Posterior cingulate gyrus (tissue), 11 donors: ENCODE measurements at places on chromosomes 5 and 9.

DNA sequence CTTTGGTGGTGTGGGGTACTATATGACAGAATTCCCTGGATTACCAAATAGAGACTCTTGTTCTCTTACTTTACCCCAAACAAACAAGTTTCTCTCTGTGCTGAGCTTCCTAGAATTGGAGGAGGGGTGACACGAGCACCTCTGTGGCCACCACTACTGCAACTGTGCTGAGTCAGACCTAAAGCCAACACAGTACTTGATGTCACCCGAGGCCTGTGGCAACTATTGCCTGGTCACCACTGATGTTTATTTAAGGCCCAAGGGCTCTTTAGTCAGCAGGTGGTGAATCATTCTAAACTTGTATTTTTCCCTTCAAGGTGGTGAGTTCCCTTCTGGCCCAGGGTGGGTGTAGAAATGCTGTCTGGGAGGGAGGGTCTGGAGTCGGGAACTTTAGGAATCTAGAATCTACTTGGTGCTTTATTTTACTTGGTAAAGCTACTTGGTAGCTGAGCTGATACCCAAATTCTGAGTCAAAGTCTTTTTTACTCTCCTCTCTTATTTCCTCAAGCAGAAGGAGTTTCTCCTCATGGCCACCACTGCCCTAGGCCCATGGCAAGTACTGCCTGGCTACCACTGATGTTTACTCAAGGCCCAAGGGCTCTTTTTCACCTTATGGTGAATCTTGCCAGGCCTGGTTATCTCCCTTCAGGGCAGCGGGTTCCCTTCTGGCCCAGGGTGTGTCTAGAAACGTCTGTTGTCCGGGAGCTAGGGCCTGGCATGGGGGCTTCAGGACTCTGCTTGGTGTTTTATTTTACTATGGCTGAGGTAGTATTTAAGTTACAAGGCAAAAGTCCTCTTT, 9.8 kb downstream of the LURAP1L start:
- no peak for DNase-seq

DNA sequence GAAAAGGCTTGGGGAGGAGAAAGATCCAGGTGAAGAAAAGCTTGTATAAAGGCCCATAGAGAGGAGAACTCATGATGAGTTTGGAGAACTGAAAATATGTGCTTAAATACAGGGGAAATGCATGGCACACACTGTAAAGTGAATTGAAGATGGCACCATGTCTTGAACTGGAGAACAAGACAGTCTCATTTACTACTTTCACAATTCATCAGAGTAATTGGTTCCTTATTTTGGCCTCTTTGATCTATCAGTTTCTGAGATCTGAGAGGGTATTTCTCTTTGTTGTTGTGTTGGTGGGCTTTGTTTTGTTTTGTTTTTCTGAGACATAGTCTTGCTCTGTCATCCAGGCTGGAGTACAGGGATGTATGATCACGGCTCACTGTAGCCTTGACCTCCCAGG, 98.2 kb downstream of the CEMIP2 start:
- no peak for DNase-seq

- DNase-seq: no peak
These were observed 10.4 kb downstream of the TEX48 start for GRCh38 chr9:114671605-114672004.

DNA sequence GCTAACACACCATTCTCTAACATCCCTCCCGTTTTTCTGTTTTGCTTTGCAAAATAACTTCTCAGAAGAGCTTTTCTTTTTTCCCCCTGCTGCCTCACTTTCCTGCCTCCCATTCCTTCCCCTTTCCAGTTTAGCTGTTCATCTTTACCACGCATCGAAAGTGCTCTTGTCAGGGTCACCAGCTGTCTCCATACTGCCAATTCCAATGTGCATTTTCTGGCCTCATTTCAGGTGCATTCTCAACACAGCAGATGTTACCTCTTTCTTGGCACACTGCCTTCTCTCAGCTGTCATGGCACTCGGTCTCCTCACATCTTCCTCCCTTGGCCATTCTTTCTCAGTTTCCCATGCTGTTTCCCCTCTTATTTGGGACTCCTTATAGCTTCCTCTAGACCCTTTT, 9.5 kb downstream of the ARSK start:
- no peak for DNase-seq

DNA sequence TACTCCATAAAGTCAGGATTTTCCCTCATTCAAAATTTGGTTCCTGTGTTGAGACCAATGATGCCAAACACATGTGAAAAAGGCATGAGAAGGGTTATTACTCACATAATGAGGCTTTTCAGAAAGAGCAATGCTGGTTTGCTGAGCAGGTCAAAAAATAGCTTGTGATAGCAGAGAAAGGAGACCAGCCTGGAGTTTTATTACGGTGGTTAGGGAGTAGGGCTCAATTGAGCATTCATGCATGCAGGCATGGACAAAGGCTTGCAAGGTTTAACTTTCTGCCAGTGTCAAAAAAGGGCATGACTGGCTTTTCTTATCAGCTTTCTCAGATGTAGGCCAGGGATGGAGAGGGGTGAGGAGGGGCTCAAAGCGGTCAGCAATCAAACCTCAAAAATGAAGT, 628.3 kb downstream of the DNAH5 start:
- DNase-seq: no peak
